ENCODE measurements at places on chromosomes 4 and X.

DNA sequence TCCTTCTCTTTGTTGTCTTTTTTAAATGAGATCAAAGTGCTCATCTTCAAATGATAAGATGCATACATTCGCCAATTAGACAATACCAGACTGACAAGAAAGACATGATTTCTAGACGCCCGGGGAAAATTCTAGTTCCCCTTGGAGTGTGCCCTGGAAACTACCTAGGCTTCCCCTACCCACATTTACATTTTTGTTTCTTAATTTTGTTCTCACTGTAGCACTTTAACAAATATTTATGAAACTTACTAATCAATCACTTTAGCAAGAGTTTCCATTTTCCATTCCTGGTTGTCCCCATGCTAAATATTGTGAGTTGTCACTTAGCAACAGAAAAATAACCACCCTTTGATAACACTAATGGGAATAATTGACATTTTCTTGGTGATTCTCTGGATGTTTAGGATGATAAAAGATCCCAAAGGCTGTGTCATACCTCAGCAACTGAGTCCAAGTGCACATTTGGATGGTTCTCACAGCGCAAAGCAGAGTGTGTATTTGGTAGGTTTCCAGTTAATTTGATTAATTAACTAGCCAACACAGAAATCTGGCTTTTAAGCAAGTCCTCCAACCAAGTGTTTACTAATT, 69.6 kb downstream of the FGFBP1 start:
- no peak for DNase-seq

GRCh38 chr4:42302348-42302747, 94.9 kb upstream of the SHISA3 start:
- DNase-seq, result peak; percentile 63

DNA sequence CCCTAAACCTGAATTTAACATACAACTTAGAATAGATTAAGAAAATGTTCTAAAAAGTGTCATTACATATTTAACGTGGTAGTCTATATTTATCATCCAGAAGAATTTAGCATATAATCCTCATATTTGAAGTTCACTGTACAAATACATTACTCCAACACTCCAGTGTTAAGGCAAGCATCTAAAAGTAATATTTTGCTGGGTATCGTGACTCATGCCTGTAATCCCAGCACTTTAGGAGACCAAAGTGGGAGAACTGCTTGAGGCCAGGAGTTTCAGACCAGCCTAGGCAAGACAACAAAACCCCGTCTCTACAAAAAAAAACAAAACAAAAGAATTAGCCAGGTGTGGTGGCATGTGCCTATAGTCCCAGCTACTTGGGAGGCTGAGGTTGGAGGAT, 24.8 kb downstream of the LRBA start:
- no peak for DNase-seq

DNA sequence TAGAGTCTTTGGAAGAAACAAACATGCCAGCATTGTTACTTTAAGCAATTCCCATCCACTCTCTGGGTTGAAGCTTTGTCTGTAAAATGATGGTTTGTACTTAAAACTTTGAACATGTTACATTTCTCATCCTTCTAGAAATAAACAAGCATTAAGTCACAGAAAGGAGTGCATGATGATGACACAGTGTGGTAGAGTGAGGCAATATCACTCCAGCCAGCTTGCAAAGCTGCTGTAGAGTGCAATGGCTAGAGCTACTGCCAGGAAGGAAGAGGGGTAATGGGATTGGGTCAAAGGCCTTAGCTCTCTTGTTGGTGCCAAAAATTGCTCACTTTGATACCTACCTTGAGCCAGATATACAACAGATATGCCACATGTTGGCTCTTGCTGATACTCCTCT, 12.3 kb upstream of the ENOX2 start:
- no peak for DNase-seq

Measured in HT-29 (cell line).